ENCODE measurements at places on chromosomes 16 and 17. TPM values are rescaled to one million over a fixed set of nuclear protein-coding genes. Genes with fewer than 3 reads are reported as not detected.

Gene KRTAP4-11
- total RNA-seq = not detected

Gene OR3A3
- total RNA-seq = not detected

Gene CTDNEP1
- total RNA-seq = 34.1 TPM

Gene PRR14
- total RNA-seq = 16.3 TPM

Gene HSD17B1
- total RNA-seq = 1.6 TPM

Gene SEC14L5
- total RNA-seq = 0.94 TPM

Gene G6PC1
- total RNA-seq = not detected

Gene SLC5A11
- not detected for total RNA-seq

Gene EARS2
- total RNA-seq = 50.4 TPM

Gene DHRS7C
- not detected for total RNA-seq

Gene CCL22
- not detected for total RNA-seq

Gene CNGB1
- total RNA-seq = not detected

Gene ADAM11
- 23.2 TPM for total RNA-seq

Gene CTRB1
- total RNA-seq = not detected

Gene PLEKHM1
- 21.3 TPM for total RNA-seq

Gene SLC6A2
- not detected for total RNA-seq

Gene ABCC11
- 0.31 TPM for total RNA-seq

Gene MT1G
- total RNA-seq = not detected

Gene GRB7
- total RNA-seq = not detected

Gene DVL2
- total RNA-seq = 81.4 TPM

Gene TXNDC17
- 31.0 TPM for total RNA-seq

Gene RILP
- 1.6 TPM for total RNA-seq

Gene KRTAP1-5
- total RNA-seq = not detected

Gene MLYCD
- 11.3 TPM for total RNA-seq
